IMR-90 (cell line): ENCODE measurements at places on chromosomes 12 and 14. TPM values are rescaled to one million over a fixed set of nuclear protein-coding genes. Genes with fewer than 3 reads are reported as not detected.

ANP32D gene
- not detected in 2 replicates for total RNA-seq

DNA sequence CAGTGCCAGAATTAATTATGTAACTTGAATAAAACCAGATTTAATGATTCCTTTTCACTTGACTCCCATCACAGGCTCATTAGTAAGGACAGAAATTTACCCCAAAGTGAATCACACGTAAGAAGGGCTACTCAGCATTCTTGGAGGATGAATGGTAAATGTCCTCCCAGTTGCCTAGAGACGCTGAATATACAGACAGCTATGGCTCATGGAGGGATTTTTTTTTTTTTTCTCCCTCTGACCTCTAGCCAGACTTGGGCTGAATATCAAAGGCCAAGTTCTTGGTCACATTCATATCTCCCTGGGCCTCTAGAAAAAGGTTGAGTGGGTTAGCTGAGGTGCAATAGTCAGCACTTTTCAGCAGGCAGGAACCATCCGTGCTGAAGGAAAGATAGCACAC is 77.5 kb downstream of the PHLDA1 start:
- DNase-seq = peak; percentile 97

TEX22 gene
- under 0.01 and 0.18 TPM in 2 replicates for total RNA-seq

DNA sequence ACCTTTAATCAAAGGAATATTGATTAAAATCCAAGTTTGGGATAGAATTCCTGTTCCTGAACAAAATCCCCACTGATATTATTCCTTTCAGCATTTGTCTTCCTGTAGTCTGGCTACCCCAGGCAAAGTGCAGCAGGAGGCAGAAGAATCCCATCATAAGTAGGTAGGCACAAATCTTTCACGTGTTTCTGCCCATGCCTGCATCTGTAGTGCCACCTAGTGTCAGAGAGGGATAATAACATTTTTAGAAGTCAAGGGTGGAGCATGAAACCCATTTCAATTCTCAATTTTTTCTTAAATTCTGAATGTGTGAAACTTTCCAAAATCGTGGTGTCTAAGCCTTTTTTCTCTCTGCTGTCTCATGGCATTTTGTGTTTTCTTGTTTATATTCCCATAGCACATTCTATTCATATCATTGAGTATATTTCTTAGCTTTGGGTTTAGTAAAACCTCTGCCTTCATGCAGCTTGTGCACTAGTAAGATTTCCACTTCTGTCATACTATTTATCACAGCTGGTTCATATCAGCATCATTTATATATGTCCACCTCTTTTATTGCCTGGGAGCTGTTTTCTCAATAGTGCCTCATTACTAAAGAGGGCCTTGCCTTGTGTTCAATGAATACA is 47.8 kb upstream of the RERG start:
- peak; percentile 58 for DNase-seq

DNA sequence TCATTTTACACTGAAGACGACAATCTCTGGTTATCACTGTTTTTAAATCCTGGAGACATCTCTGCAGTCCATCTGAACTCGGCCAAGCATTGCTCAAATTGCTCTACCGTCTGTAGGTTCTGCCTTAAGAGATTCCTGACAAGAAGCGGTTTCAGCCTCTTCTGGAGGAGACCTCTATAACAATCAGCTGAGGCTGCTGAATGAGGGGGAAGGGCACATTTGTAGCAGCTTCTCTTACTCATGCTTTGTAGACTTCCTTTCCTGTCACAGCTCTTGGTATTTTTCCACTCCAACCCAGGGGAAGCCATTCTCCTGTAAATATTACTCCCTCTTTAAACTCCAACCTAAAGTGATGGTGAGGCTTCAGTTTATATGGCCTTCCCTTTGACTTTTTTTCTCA is 3.0 kb downstream of the ARG2 start:
- peak; percentile 85 for DNase-seq

- no peak for DNase-seq
Measured at GRCh38 chr14:67853715-67854114, 34.1 kb downstream of the RAD51B start.

SIX6 gene
- not detected in 2 replicates for total RNA-seq

SMCO2 gene
- total RNA-seq = not detected in 2 replicates
